DMS153 (cell line): ENCODE measurements at places on chromosomes 6 and 20.
A peak's percentile ranks its signal among the peaks of the same experiment; 100 is the strongest.

DNA sequence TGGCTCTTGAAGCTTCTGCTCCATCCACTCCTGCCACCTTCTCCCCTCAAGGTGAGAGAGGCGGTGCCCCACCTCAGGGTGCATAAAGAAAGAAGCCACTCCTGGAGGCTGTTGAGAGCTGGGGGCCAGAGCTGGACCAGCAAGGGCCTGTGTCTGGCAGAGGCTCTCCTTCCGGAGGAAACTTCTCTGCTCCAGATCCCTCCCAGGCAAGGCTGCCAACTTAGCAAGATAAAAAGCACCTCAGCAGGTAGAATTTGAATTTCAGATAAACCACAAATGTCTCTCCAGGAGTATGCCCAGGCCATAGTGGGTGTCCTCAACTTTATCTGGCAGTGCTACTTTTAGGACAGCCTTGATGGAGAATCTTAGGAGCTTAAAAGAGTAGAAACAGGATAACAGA is 13.8 kb downstream of the UNC93A start:
- no peak for DNase-seq

- DNase-seq, result no peak
Observed at GRCh38 chr20:18585134-18585533, 2.7 kb upstream of the DTD1 start.

GRCh38 chr20:64131406-64131805 is 24.0 kb upstream of the NPBWR2 start:
- DNase-seq, result peak; percentile 36

- no peak for DNase-seq
Observed at GRCh38 chr6:1576711-1577110, 33.0 kb upstream of the FOXC1 start.

DNA sequence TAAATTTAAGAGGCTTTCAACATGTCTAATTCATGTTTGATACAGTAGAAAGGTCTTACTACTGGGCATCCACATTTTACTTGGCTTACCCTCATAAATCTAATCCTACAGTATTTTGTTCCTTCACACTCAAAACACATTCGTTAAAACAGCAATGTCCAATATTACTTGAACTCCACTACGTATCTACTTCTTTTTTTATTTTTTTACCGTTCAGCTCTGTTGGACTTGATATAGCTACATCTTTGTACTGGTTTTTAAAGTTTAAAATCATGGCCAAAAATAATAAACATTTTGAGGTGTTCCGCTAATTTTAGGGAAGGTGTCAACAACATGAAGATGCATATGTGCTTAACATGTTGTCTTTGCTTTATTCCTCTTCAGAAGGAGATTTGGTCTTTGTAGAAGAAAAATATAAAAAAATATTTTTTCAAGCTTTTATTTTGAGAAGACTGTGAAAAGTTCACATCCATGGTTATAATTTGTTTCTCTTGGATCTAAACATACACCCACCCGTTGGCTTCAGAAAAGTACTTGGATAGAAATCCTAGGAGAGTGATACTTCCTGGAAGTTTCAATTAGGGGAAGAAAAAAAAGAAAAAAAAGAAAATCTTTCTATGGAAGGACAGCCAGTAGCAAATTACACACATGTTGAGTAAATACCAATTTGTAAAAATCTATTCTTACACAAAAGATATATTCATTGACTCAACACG is 71.5 kb downstream of the EPB41L2 start:
- DNase-seq, result no peak

DNA sequence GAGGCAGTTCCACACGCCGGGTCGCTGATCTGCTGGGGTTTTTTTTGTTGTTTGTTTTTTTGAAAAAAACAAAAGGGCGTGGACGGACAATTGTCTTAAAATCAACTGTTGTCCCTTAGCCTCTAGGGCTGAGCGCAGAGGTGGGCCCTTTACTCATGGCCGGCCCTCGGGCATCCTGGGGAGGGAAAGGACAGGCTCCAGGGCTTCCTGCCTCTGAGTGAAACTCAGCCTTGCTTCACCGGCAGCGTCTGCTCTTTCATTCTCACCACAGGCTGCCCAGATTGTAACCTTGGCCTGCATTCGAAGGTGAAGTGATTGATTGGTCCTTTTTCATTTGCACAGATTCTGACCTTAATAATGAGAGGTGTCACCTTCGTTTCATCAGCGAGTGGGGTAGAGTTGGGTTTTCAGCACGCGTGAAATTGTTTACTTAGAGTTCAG is 797 bp downstream of the SMIM13 start:
- peak; percentile 6 for DNase-seq
